ENCODE measurements at places on chromosomes 12 and 14.
A peak's percentile ranks its signal among the peaks of the same experiment; 100 is the strongest.

GRCh38 chr14:72549854-72550253 lies 344.0 kb downstream of the DPF3 start:
- no peak for DNase-seq

DNA sequence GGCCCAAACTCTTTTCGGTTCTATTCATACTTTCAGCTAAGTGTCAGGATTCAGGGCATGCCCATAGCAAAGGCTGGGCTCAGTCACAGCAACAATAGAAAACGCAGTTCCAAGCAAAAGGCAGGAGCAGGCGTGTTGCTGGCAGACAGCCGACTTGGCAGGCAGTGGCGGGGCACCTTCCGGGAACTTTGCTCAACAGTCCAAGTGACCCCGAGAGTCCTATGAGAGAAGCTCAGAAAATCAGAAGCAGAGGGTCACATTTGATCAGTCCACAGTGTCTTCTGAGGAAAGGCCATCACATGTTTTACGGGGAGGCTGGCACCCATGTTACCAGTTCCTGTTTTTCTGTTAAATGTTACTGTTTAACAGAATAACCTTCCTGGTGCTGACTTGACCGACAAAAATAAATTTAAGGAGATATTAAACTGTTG lies 115.0 kb downstream of the DACT1 start:
- peak; percentile 83 for DNase-seq

- no peak for DNase-seq
These were observed 306.3 kb downstream of the APAF1 start for GRCh38 chr12:98951406-98951805.

- no peak for DNase-seq
These were observed 165.3 kb upstream of the PKP2 start for GRCh38 chr12:33061844-33062243.

- no peak for DNase-seq
These were observed 114.2 kb downstream of the KCNK10 start for GRCh38 chr14:88208858-88209257.

DNA sequence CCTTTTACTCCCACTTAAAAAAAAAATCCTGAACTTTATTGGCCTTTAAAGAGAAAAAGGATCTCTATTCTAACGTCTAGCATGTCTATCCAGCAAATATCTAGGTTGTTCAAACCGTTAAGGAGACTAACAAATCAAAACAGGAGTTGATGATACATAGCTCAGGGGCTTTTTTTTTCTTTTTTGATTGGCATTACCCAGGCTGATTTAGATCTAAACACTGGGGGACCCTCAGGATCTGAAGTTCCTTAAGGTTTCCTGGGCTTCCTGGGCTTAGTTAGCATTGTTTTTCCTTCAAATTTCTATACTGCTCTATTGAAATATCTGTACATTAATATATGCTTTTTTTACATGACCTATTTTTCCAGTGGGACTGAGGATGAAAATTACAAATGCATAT lies 42.3 kb downstream of the EFCAB11 start:
- no peak for DNase-seq

DNA sequence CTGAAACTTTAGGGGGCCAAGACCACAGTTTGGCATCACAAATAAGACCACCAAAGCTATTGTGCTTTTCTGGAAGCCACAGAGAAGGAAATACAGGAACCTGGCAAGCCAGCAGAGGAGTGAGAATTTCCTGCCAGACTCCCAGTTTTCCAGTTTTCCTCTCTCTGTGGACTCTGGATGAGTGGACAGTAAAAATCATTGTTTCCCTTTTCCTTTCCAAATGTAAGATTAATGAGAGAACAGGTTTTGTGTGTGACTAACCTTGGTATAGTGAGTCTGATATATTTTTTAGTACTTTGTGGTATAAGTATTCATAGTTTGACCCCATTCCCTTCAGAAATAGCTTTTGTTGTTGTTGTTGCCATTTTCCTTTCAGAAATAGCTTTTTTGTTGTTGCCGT lies 2.6 kb upstream of the TAC3 start:
- no peak for DNase-seq

- DNase-seq, result no peak
These were observed 224.7 kb downstream of the PIK3C2G start for GRCh38 chr12:18486036-18486435.

DNA sequence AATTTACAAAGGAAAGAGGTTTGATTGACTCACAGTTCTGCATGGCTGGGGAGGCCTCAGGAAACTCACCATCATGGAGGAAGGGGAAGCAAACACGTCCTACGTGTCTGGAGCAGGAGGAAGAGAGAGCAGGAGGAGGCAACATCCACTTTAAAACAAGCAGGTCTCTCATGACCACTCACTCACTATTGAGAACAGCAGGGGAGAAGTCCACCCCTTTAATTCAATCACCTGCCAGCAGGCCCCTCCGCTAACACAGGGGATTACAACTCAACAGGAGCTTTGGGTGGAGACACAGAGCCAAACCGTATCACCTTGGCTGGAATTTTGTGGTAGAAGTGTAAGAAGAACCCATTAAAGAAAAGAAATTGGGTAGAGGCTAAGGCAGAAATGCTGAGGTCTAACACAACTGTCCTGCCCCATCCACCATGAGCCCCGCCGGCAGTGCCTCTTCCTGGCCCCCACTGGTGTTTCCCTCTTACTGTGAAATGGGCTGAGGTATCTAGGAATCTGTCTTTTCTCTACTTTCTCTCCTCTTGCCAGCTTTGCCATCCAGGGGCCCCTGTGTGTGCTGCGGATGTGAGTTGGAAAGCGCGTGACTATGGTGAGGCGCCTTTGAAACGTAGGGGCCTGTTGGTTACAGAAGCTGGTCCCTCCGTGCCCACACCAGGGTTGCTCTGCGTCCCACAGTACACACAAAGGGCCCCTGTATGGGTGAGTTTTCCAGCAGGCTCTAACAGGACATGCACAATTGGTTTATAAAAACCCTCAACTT lies 108.0 kb upstream of the TMEM132D start:
- DNase-seq, result no peak

DNA sequence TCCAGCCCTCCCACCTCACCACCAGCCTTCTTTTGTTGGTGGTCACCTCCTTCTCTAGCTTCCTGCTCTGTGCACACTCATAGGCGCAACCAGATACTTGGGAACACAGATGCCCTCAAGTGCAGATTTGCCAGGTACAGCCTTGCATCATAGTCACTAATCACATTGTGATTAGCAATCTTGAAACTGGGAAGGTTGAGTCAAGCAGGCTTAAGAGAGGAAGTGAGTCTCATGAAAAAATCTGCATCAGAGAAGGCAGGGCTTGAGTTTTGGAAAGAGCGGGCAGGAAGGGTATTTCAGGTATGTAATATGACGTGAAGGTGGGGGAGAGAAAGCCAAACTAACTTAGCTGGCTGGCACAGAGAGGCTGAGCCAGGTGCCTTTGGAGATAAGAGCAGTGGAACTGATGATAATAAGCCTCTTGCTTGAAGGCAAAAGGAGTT lies 2.7 kb upstream of the RABGGTA start:
- no peak for DNase-seq

DNA sequence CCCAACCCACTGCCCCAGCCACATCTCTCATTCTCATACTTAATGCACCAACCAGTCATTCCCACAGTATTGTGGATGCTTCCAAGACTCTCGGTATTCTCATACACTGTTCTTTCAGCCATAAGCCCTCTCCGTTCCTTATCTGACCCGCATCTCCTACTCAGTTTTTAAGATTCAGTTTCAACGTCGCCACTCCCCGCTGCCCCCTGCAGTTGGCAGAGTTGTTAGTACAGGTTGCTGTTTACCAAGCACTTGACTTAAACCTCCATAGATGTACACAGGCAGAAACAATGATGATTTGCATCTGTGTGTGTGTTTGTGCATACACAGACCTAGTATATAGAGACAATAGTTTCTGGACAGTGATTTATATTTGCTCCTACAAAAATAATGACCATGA lies 40.2 kb downstream of the PAH start:
- no peak for DNase-seq

GRCh38 chr12:32248441-32249140 lies 141.9 kb downstream of the BICD1 start:
- DNase-seq, result no peak

- DNase-seq, result no peak
These were observed 25.0 kb downstream of the HIF1A start for GRCh38 chr14:61720294-61720661.

- DNase-seq, result peak; percentile 100
These were observed at the start of gene ASB8 for GRCh38 chr12:48157018-48157888. Gene ASB8, minus strand, starts transcription at chr12:48157515. Its CDS starts 4,019 bp downstream, at chr12:48153496.

GRCh38 chr12:6699989-6700645 lies 498 bp downstream of the PIANP start:
- no peak for DNase-seq

DNA sequence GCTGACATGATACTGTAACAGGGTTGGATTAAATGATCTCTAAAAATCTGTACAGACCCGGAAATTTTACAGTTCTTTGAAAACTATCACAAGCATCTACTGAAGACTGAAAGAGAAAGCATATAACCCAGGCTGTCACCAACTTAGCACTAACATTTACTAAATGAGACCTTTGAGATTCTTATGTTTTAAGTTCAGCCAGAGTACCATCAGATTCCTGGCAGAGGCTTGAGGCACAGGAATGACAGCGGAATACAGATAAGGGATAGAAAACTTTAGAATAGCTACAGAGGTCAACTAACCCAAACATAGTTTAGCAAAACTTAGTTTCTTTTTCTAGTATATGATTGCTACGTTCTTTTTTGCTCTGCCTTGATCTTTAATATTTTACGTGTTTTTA lies 91.6 kb upstream of the FERMT2 start:
- DNase-seq, result peak; percentile 30

- peak; percentile 48 for DNase-seq
These were observed 43.2 kb downstream of the SSPN start for GRCh38 chr12:26238341-26239121.

- no peak for DNase-seq
These were observed 20.2 kb upstream of the KRT8 start for GRCh38 chr12:52924764-52925716.

GRCh38 chr12:46359667-46360280 lies 12.8 kb downstream of the SLC38A2 start:
- no peak for DNase-seq

GRCh38 chr14:103597623-103598377 lies 31.2 kb upstream of the KLC1 start:
- peak; percentile 27 for DNase-seq

GRCh38 chr12:105705235-105705634 lies 374.7 kb downstream of the C12orf75 start:
- DNase-seq, result no peak

- DNase-seq, result peak; percentile 73
These were observed 11.7 kb downstream of the HDAC7 start for GRCh38 chr12:47808050-47808449.

DNA sequence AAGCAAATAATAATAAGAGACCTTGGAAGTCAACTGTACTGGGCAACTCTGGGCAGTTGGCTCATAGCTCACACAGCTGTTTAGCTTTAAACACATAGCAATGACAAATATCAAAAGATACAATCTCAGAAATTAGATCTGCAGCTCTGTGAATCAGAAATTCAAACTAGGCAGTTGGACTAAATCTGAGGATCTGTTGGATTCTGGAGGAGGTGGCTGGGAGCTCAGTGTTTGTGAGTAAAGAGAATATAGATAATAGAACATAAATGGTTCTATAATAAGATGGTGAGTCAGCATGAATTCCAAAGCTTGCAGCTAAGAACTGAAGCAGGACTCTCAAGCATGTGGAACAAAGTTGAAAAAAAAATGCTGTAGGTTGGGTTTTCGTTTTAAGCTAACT lies 1949.4 kb upstream of the SEL1L start:
- DNase-seq, result no peak

- no peak for DNase-seq
These were observed 739 bp downstream of the JPH4 start for GRCh38 chr14:23577710-23578392.

GRCh38 chr12:124504273-124505000 lies 63.0 kb downstream of the NCOR2 start:
- no peak for DNase-seq

- DNase-seq, result no peak
These were observed 258.6 kb downstream of the KTN1 start for GRCh38 chr14:55838529-55839052.

- no peak for DNase-seq
These were observed 100.7 kb downstream of the TSPAN9 start for GRCh38 chr12:3177778-3178425.

- no peak for DNase-seq
These were observed 8.4 kb upstream of the KRT80 start for GRCh38 chr12:52200086-52200780.

DNA sequence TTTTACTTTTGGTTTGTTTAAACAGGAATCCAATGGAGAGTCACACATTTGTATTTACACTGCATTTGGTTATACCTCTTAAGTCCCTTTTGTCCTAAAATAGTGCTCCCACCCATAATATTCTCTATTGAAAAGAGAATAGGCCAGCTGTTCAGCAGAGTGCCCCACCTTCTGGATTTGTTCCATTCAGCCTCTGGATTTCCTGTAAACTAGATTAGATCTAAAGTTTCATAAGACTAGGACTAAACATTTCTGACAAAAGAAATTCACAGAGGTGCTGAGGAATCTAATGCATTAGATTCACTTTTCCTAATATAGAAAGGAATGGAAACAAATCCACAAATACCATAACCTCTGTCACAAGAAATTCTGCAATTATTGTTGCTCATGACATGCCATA lies 38.1 kb downstream of the GCH1 start:
- DNase-seq, result no peak

- no peak for DNase-seq
These were observed 2.9 kb upstream of the NAB2 start for GRCh38 chr12:57085999-57086492.

GRCh38 chr12:13523536-13524307 lies 327.2 kb downstream of the EMP1 start:
- no peak for DNase-seq

DNA sequence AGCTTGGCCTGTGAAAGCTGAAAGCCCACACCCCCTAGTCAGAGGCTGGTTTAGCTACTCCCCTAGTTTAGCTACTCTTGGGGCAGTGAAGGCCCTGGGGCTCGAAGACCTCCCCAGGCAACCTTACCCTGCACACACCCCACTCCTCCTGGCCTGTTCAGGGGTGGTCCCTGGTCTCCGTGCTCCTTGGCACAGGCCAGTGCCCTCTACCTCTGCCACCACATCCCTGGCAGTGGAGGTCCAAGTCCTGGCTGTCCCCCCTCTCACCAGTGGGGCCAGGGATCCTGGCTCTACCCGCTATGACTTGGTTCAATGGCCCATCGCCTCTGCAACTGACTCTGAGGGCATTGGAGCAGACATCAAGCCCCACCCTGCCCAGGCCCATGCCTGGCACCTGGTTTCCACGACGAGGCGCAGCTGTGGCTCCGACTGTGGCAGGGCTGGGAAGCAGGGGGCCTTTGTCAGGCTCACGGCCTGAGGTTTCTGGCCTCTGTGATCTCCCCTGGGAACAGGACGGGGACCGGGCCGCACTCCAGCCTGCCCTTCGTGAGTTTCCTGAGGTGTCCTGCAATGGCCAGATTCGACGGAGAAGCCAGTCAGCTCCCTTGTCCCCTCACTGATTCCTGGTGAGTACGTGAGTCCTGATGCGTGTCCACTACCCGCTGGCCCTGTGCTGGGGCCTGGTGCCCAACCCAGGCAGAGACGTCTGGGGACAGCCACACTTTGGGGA lies 5.7 kb downstream of the TMEM121 start:
- DNase-seq, result no peak

Data from heart left ventricle (tissue), 16 donors.